Activated CD4-positive, alpha-beta T cell treated with anti-CD3 and anti-CD28 coated beads for 36 hours (primary cell): ENCODE measurements at places on chromosomes 3 and 15. TPM values are rescaled to one million over a fixed set of nuclear protein-coding genes. Genes with fewer than 3 reads are reported as not detected.

- no peaks in the 10 kb centered on the region for H3K36me3 ChIP-seq
- no peak for DNase-seq
- peaks cover 7% of the 10 kb centered on the region for H3K27me3 ChIP-seq
- H3K27ac ChIP-seq: no peak overlapping the region
- no peaks in the 10 kb centered on the region for H3K4me1 ChIP-seq
- H3K4me3 ChIP-seq: no peak overlapping the region
Observed at GRCh38 chr3:101193957-101194356, 126.4 kb downstream of the IMPG2 start.

TLE3 gene
- 89.2 TPM for total RNA-seq

- H3K27me3 ChIP-seq: no peaks in the 10 kb centered on the region
- H3K4me3 ChIP-seq: no peak overlapping the region
- no peak for DNase-seq
- no peaks in the 10 kb centered on the region for H3K36me3 ChIP-seq
- peaks cover 4% of the 10 kb centered on the region for H3K4me1 ChIP-seq
Observed at GRCh38 chr3:148319161-148319915, 378.4 kb upstream of the AGTR1 start.

- peaks cover 3% of the 10 kb centered on the region for H3K4me1 ChIP-seq
- no peaks in the 10 kb centered on the region for H3K36me3 ChIP-seq
- no peak overlapping the region for H3K27ac ChIP-seq
- H3K27me3 ChIP-seq: peaks cover 7% of the 10 kb centered on the region
Observed at GRCh38 chr15:39589815-39590644, 9.2 kb downstream of the THBS1 start.

- no peaks in the 10 kb centered on the region for H3K4me1 ChIP-seq
- H3K27ac ChIP-seq: no peak overlapping the region
- H3K36me3 ChIP-seq: no peaks in the 10 kb centered on the region
- peaks cover 13% of the 10 kb centered on the region for H3K27me3 ChIP-seq
- DNase-seq: no peak
- no peak overlapping the region for H3K4me3 ChIP-seq
Observed at GRCh38 chr3:27253391-27253790, 115.8 kb downstream of the NEK10 start.

KBTBD8 gene
- total RNA-seq: 8.3 TPM

SCN10A gene
- total RNA-seq: not detected

GRCh38 chr3:33678073-33678472 lies 40.0 kb downstream of the CLASP2 start:
- H3K4me1 ChIP-seq: no peaks in the 10 kb centered on the region
- no peaks in the 10 kb centered on the region for H3K27me3 ChIP-seq
- no peak overlapping the region for H3K4me3 ChIP-seq
- DNase-seq: no peak

GRCh38 chr15:37046876-37047614 lies 53.3 kb downstream of the MEIS2 start:
- no peak overlapping the region for H3K27ac ChIP-seq
- H3K36me3 ChIP-seq: no peaks in the 10 kb centered on the region
- H3K4me1 ChIP-seq: no peaks in the 10 kb centered on the region
- DNase-seq: no peak
- no peak overlapping the region for H3K4me3 ChIP-seq
- peaks cover 5% of the 10 kb centered on the region for H3K27me3 ChIP-seq

CBLB gene
- 112 TPM for total RNA-seq

DNA sequence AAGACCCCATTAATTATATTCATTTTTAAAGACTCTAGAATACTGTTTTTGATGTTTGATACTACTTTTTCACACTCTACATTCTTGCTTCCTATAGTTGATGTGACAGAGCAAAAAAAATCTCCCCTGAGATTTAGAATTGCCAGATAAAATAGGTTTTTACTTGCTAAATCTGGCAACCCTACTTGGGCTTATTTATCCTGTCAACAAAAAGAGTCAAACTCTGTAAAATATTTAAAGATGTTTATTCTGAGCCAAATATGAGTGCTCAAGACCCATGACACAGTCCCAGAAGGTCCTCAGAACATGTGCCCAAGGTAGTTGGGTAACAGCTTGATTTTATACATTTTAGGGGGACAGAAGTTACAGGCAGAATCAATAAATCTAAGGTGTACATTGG lies 72.3 kb downstream of the DAPK2 start:
- no peaks in the 10 kb centered on the region for H3K36me3 ChIP-seq
- no peaks in the 10 kb centered on the region for H3K27me3 ChIP-seq
- H3K4me3 ChIP-seq: no peak overlapping the region
- H3K27ac ChIP-seq: no peak overlapping the region
- H3K4me1 ChIP-seq: peaks cover 27% of the 10 kb centered on the region

DNA sequence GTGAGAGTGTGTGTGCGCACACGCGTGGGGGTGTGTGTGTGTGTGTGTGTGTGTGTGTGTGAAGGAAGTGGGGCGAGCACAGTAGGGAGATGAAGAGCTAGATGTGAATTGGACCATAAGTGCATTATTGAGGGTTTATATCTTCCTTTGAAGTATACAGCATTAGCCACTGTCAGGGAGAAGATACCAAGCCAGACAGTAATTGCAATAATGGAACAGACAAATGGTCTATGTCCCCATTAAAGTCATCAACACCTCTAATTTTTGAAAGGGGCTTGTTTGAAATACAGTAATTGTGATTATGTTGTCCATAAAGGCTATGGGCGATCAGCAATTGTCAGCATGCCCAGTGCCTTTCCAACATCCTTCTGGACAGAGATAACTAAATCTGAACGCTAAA lies 429.2 kb upstream of the NR2F2 start:
- no peak overlapping the region for H3K4me3 ChIP-seq
- H3K27ac ChIP-seq: no peak overlapping the region
- no peaks in the 10 kb centered on the region for H3K4me1 ChIP-seq
- H3K27me3 ChIP-seq: no peaks in the 10 kb centered on the region

GRCh38 chr3:124076235-124076634 lies 84.3 kb upstream of the ROPN1 start:
- H3K4me1 ChIP-seq: no peaks in the 10 kb centered on the region
- no peak for DNase-seq
- no peaks in the 10 kb centered on the region for H3K36me3 ChIP-seq
- peaks cover 23% of the 10 kb centered on the region for H3K27me3 ChIP-seq

DNA sequence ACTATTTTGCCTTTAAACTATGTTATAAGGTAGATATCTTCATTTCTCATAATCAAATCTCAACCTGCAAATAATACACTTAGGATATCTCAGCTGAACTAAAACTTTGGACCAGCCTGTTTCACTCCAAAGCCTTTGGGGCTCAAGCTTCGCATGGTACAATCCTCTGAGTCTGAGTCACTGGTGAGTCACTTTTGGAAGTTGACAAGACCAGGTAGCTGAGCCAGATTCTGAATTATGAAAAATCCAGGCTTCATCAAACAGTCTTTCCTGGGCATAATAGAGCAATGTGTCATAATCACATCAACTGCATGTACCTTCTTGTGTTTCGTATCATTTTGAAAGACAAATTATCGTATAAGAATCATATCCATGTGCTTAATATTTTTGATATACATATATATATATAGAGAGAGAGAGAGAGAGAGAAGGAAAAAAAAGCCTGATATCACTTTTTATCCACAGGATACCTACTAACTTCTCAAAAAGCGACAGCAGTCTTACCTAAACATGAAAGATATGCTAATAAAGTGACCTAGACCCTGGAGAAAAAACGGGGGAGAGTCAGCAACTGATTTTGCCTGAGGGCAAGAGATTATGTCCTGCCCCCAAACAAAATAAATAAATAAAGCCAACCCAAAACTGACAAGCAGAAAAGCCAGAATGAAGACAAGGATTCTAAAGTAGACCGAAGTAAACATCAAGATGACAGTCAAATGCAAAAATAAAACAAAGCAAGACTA lies 263.9 kb upstream of the TGFBR2 start:
- H3K27me3 ChIP-seq: no peaks in the 10 kb centered on the region
- peak overlapping the region; percentile 28 for H3K27ac ChIP-seq
- peaks cover 1% of the 10 kb centered on the region for H3K36me3 ChIP-seq
- H3K4me1 ChIP-seq: peaks cover 48% of the 10 kb centered on the region
- DNase-seq: peak; percentile 44

GRCh38 chr3:5227812-5228211 lies 40.3 kb downstream of the EDEM1 start:
- H3K27me3 ChIP-seq: no peaks in the 10 kb centered on the region
- H3K4me1 ChIP-seq: no peaks in the 10 kb centered on the region
- H3K4me3 ChIP-seq: no peak overlapping the region
- no peak overlapping the region for H3K27ac ChIP-seq
- no peaks in the 10 kb centered on the region for H3K36me3 ChIP-seq

DNA sequence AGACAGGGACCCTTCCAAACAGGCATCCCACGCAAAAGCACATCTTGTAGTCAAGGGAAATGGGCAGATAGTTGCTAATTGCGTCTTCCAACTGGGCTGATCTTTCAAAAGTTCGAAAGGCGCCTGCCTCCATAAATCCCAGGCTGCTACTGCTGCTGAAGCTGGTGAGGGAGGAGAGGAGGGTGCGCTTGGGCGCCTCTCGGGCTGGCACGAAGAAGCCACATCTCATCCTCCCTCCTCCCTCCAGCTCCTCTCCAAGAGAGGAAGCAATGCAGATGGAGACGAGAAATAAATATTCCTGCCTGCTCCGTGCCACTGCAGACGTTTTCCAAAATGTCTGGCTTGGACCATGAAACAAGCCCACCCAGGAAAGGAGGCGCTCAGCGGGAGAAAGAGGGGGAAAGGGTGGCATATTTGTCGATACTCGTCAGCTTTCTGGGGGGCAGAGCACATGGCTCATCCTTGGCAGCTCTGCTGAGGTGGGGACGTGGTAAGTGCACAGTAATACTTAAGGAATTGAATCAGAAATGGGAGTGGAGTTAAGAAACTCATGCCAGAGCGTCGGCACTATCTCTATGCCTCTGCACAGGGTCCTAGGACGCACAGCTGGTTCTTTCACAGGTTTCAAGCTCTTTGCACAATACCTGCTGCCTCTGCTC lies 88.9 kb upstream of the FEZF2 start:
- no peaks in the 10 kb centered on the region for H3K4me1 ChIP-seq
- no peaks in the 10 kb centered on the region for H3K36me3 ChIP-seq
- peaks cover 2% of the 10 kb centered on the region for H3K27me3 ChIP-seq
- no peak for DNase-seq
- no peak overlapping the region for H3K27ac ChIP-seq
- no peak overlapping the region for H3K4me3 ChIP-seq

DNA sequence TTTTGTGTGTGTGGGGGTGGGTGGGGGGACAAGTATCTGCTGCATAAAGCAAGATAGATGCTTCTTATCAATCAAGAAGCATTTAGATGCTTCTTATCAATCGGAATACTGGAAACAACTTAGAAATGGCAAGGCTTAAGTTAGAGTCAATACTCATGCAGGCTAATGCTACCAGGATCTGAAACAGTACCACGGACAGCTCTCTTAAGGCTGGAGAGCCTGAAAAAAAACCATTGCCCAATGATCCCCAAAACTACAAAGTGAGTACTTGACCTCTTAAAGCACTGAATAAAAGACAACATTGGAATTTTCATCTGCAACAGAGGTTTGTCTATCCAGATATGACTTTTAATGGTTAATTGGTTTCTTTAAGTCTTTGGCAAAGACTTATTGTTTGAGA lies 262.3 kb downstream of the GAP43 start:
- DNase-seq: no peak
- H3K27ac ChIP-seq: no peak overlapping the region
- peaks cover 7% of the 10 kb centered on the region for H3K27me3 ChIP-seq
- no peaks in the 10 kb centered on the region for H3K36me3 ChIP-seq
- no peaks in the 10 kb centered on the region for H3K4me1 ChIP-seq
